HL-60 (cell line): ENCODE measurements at places on chromosomes 2 and 18.

- no peak for DNase-seq
These were observed 165.5 kb downstream of the GFPT1 start for GRCh38 chr2:69221512-69221911.

- no peak for DNase-seq
These were observed 146.6 kb downstream of the ERBB4 start for GRCh38 chr2:212392043-212392442.

GRCh38 chr2:171822525-171823322 lies 71.3 kb downstream of the SLC25A12 start:
- peak; percentile 14 for DNase-seq

GRCh38 chr18:58590254-58590653 lies 38.6 kb downstream of the ALPK2 start:
- DNase-seq: no peak

- DNase-seq: no peak
These were observed 227.6 kb upstream of the SMAD7 start for GRCh38 chr18:49178321-49178720.

GRCh38 chr2:182705761-182706160 lies 10.3 kb upstream of the DNAJC10 start:
- no peak for DNase-seq

DNA sequence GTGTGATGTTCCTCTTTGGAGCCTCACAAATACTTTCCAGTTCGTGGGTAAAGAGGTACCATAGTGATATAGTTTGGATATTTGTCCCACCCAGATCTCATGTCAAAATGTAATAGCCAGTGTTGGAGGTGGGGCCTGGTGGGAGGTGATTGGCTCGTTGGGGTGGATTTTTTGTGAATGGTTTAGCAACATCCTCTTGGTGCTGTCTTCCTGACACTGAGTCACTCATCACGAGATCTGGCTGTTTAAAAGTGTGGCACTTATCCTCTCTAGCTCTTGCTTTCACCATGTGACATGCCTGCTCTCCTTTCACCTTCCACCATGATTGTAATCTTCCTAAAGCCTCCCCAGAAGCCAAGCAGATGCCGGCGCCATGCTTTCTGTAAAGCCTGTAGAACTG lies 3.0 kb upstream of the CCDC93 start:
- peak; percentile 81 for DNase-seq

DNA sequence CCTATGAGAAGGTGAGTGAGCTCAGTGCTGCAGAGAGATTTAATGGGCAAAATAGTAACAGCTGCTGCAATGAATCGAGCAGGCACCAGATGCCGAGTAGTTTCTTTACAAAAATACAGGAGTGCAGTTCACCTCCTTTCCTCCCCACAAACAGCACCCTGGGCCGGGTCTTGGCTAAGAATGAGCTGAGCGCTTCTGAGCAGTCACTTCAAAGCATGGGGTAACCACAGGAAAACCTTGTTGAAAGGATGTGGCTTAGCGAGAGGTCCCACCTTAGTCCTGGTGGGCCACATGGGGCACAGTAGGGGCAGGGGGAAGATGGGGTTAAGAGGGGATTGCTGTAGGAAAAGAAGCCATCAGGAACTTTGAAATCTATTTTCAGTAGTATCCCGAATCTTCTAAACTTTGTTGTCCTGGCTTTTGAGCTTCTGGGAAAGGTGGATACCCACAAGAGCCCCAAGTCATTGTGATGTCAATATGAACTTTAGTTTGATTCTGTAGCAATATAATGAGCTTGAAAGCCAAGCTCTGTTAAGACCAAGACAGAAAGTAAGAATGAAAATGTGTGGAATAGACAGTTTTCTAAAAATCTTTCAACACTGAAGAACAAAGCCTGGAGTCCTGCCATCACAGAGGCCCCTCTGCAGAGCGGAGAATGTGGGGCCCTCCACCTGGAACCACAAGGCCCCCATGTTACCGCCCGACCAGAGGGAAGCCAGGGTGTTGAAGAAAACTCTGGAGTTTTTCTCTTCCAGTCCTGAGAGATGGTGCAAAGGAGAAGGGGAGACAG lies 101.0 kb upstream of the ZNF236 start:
- no peak for DNase-seq

DNA sequence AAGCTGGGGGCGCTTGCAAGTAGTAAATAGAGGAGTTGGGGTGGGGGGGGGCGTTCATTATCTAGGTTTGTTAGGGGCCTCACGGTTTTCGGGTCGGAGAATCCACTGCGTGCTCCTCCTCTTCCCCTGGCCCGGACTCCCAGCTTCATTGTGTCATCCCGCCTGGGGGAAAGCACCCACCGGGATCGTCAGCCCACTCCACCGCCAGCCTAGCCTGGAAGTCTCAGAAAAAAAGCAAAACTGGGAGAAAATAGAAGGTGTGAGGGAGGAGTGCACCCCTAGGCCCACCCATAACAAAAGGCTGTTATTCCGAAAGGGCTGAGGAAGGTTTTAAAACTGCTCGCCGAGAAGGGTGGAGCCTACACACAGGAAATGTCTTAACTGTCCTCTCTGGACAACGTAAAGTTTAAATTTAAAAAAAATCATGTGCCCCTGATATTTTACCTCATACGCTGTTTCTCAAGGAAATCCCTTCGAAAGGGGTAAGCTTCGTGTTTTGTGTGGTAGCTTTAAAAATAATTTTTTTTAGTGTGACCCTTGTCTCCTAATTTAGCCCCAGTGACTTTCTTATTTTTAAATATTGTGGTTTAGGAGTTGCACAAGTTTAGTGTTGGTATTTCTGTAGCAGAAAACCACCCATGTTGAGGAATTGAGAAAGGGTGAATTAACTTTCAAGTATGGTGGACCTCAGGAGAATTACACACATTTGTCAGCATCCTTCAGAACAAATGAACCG lies 104.2 kb downstream of the SPTBN1 start:
- peak; percentile 70 for DNase-seq

GRCh38 chr2:98538280-98539041 lies 69.9 kb downstream of the COA5 start:
- DNase-seq: no peak

GRCh38 chr2:131509615-131510014 lies 17.4 kb upstream of the MZT2A start:
- no peak for DNase-seq

DNA sequence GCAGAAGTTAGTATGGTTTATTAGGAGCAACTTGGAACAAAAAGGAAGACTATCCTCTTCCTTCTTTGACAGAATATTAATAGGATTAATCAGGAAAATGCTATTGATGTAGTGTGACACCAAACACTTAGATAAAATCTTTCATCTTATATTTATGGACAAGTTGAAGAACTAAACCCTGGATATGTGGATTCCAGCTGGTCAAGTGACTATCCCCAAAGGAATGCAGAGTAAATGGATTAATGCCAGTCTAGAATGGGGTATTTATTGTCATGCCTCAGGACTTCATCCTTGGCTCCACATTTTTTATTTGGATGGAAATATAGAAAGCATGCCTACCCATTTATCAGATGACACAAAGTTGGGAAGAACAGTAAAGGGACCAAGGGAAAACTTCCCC lies 124.0 kb upstream of the TTC39C start:
- DNase-seq: no peak

GRCh38 chr18:12886498-12887126 lies 2.6 kb upstream of the PTPN2 start:
- DNase-seq: peak; percentile 51

DNA sequence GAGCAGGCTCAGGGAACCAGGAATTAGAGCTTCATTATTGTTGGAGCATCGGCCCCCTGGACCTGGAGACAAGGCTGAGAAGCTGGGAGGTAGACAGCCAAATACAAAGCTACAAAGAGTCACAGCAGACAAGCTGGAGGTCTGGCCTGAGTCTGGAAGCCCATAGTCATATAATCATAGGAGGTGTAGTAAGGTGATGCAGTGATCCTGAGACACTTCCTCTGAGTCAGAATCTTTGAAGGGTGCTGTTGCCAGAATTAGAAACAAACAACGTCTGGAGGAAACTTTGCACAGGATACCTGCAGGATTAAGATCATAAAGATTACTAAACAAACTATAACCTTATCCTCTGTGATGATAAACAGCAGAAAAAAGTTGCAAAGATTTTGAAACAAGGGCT lies 213.8 kb downstream of the DSC3 start:
- no peak for DNase-seq

GRCh38 chr2:65464604-65465003 lies 32.2 kb upstream of the SPRED2 start:
- no peak for DNase-seq

- DNase-seq: no peak
These were observed 12.0 kb upstream of the CHRNA1 start for GRCh38 chr2:174776223-174776622.

GRCh38 chr2:86675511-86676015 lies 44.5 kb upstream of the RMND5A start:
- no peak for DNase-seq

- DNase-seq: no peak
These were observed 58.2 kb downstream of the ICOS start for GRCh38 chr2:203994735-203995134.

DNA sequence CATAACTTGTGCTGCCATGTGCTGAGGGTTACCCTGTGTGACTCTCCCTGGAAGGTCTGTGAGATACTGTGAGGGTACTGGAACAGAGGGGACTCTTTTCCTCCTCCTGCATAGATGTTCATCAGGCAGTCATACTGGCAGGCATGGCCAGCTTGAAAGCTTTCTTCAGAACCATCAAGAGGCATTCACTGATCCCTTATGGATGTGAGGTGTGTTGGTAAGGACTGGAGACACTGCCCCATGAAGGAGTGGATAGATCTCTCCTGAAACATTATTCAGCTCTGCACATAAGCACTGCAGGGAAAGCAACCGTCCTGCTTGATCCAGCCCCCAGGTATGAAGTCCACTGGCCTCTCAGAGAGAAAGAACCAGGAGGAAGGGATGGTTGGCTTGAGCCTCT lies 176.6 kb upstream of the ARL4C start:
- DNase-seq: no peak

GRCh38 chr2:34570266-34570872 lies 971.3 kb upstream of the FAM98A start:
- no peak for DNase-seq

- DNase-seq: no peak
These were observed 2.5 kb upstream of the ADNP2 start for GRCh38 chr18:80106482-80107051.

DNA sequence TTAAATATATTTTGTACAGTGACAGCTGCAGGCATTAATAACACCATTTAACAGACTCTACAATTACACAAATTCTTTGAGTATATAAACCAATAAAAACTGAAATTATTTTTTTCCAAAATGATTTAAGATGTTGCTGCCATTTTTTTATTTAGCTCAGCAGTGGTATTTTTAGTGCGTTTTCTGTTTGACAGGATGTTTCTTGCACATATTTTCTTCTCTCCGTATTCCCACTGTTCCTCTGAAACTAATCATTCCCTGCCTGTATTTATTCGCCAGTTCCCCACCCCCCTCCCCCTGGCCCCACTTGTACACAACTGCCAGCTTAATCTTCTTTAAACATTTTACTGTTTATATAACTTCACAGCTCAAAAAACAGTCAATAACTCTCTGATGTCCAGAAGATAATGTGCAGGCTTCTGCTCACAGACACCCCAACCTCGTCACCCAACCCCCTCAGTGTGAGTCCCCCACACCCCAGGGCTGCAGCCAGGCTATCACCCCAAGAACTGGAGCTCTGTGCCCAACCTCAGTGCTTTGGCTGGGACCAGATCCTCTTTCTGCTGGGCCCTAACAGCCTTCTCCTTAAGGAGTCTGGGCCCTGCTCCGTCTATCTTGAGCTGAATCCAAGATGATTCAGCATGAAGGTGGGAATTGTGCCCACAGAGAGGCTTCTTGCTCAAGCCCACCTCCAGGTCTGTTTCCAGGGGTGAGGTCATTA lies 41.6 kb upstream of the MAP4K4 start:
- DNase-seq: no peak

DNA sequence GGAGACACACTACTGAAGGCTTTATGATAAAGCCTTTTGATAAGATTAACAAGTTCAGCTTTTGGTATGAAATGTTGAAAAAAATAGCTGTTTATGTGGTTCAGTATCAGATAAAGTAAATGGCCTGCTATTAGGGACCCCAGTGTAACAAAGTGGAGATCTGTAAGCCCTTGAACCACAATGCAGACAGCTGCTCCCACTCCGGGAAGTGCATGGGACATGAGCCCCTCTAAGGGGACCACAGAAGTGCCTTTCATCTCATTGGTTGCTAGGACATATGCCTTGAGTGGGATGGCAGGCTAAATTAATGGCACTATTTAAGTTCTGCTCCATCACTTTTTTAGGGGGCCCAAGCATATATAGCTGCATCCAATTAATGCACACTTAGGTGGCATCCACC lies 167.6 kb upstream of the SOX11 start:
- DNase-seq: no peak

DNA sequence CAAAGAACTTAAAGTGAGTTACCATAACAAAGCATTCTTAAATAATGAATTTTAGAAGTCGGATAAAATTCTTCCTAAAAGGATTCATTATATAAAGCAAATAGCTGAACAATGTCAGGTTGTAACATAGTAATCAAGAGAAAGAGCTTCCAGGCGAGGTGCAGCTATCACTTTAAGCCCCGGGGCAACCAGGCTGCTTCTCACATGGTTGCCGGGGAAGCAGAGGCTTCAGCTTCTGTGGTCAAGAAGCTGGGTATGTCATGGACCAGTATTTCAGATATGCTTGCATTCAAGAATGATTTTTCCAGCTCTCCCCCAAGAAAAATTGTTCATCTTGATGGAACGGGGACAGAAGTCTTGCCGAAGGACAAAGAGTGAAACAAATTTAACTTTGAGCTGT lies 23.6 kb upstream of the KYNU start:
- DNase-seq: no peak

GRCh38 chr2:181022652-181023051 lies 42.2 kb downstream of the UBE2E3 start:
- no peak for DNase-seq

DNA sequence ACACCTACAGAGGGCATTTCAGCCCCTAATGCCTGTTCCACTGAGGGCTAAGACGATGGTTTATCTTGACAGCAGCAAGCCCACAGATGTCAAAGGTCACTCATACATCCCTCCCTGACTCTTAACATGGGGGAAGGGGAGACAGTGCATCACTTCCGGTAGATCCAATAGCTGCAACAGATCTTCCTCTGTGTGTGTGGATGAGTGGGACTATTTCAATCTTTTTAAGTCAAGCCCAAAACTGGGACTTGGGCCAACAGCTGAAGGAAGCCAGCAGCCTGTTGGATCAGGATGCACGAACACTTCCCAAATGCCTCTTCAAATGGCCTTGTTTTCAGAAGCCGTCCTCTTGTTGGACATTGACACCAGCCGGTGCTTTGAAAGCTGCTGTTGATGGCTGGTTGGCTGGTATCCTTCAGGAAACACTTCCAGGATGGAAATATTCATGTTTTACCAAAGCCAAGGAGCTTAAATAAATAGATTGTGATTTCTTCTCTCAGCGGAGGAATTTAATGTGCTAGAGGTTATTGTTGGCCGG lies 59.2 kb downstream of the IL1R2 start:
- peak; percentile 36 for DNase-seq

DNA sequence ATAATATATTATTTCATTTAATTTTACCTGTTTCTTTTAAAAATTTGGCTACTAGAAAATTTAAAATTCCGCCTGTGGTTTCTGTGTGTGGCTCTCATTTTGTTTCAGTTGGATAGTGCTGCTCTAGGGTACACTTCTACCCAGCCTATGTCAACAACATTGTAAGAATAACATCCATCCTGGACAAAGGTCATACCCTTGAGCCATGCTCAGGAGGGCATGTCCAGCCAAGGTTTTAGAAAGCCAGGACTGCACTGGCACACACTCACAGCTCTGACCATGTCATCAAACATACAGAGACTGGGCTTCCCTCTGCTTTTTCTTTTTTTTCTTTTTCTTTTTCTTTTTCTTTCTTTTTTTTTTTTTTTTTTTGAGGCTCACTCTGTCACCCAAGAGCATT lies 96.1 kb downstream of the CTIF start:
- DNase-seq: no peak

GRCh38 chr2:173264603-173265366 lies 89.9 kb upstream of the CDCA7 start:
- DNase-seq: peak; percentile 91
